ENCODE measurements at places on chromosomes 12 and 14.

GRCh38 chr14:103284574-103285467 is 49.2 kb upstream of the EIF5 start:
- no peak for DNase-seq

- peak; percentile 85 for DNase-seq
Observed at GRCh38 chr14:21071225-21072030, 1.3 kb downstream of the ARHGEF40 start.

GRCh38 chr12:77835969-77836368 is 5.3 kb downstream of the NAV3 start:
- DNase-seq = no peak

DNA sequence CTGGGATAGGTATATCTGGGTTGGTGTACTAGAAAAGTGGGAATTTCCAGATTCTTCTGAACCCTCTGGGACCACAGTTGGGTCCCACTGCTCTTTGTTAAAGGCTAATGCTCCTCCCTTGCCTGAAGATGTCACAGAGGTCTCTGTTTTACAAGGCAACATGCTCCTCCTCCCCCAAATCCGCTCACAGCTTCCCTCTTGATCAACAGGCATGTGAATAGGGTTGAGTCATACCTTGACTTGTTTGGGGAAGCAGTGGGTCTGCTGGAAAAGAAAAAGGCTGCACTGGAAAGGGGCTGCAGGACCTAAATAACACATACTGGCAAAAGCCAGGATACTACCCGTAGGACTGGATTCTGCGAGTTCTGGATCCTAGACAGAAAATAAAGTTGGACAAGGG is 165.4 kb upstream of the TMEM260 start:
- no peak for DNase-seq

- DNase-seq = no peak
Observed at GRCh38 chr14:90458536-90458935, 61.7 kb downstream of the CALM1 start.

- no peak for DNase-seq
Observed at GRCh38 chr12:83461336-83461935, 774.7 kb downstream of the TMTC2 start.

DNA sequence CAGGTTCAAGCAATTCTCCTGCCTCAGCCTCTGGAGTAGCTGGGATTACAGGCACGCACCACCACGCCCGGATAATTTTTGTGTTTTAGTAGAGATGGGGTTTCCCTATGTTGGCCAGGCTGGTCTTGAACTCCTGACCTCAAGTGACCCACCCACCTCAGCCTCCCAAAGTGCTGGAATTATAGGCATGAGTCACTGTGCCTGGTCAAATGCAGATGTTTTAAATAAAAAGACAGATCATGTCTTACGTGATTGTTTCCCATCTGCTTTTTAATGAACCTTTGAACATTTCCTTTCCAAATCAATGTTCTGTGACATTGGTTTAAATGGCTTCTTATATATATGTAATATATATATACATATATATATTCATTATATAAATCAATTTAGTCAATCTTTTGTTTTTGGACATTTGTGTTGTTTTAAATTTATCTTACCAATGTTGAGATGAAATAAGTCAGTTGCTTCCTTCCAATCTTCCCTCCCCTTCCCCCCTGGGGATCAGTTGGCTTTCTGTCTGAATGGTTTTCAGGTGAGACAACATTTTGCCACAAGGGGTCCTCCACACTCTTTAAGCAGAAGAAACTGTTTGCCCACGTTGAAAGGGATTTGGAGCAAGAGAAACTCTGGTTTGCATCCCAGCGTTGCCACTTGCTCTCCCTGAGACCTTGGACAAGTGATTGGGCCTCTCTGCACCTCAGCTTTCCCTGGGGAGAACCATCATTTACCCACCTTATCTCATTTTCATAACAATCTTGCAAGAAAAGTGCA is 47.6 kb upstream of the RBM19 start:
- peak; percentile 34 for DNase-seq

DNA sequence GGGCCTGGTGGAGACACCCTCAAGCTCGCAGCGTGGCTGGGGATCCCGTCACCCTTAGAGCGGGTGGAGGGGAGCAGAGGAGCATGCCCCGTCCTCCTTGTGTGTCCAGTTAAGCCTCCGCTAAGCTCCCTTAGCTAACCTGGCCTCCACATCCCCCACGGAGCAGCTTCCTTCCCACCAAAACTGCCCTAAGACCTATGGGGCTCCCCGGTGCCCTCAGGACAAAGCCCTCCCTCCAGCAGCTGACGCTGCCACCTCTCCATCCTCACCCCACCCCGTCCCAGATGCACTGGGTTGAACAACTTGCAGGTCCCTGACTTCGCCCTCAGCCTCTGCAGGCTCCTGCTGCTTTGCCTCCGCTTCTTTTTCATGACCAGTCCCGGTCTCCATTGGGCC is 4.0 kb downstream of the AHNAK2 start:
- no peak for DNase-seq

DNA sequence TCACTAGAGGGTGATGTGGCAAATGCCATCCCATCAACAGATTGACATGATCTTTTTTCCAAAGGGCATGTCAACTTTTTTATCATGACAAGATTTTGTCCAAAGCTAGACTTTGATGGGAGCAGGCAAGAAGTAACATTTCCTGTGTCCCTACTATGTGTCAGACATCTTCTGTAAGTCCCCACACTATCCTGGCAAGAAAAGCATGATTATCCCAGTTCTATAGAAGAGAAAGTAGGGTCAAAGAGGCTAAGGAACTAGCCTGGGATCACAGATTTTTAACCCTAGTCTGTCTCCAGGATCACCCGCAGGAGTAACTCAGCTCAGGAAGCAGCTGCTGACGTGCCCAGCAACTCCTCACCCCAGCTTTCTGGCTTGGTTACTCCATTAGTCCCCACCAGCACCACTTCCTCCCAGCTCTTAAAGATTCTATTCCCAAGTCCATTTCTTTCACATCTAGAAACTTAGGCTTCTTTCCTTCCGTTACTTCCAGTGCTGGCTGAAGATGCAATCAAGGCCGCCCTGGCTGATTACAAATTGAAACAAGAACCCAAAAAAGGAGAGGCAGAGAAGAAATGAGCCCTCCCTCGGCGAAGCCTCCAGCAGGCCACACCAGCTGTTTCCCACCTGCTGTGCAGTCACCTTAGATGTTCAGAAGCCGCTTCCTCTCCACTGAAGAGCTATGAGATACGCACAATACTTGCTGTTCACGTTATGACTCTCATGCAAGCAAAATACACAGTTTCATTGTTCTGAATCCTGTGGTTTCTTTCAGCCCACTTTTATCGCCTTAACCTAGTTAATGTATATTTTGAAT is 6.2 kb downstream of the ISCU start:
- DNase-seq = no peak

DNA sequence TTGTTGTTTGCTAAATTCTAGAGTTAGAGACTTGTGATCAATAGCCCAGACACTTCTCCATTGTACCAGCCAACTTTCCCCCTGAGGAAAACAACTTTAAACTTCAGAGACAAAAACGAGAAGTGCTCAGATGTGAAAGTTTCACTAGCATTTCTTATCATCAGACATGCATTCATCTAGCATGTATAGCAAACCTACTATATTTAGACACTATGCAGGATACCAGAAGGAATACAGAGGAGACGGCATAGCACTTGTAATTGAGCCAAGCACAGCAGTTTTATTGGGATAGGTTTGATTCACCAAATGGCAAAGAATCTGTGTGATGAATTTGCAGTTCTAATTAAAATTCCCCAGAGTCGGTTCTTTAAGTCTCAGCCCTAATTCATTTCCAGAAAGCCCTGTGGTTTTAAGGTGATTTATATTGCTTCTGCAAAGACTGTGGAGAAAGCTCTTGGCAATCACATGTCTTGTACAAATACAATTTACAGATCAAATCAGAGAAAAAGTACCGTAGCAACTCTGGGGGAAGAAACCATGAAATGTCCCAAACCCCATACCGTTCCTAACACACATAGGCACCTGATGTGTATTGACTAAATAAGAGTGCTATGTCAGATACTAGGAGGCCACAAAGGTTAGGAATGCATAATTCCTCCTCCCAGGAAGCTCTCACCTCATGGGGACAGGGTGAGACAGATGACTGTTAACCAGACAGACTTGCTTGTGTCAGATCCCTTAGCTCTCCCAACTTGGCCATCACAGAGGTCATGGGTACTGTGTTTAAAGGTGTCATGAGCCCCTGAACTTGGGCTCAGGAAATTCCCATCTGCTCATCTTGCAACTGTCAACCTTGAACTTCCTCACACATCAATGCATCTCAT is 69.6 kb upstream of the KRAS start:
- no peak for DNase-seq

- no peak for DNase-seq
Observed at GRCh38 chr12:23356927-23357708, 592.4 kb downstream of the SOX5 start.

- no peak for DNase-seq
Observed at GRCh38 chr12:92324849-92325500, 179.3 kb upstream of the BTG1 start.

GRCh38 chr12:79841248-79841877 is 93.5 kb downstream of the PPP1R12A start:
- no peak for DNase-seq

DNA sequence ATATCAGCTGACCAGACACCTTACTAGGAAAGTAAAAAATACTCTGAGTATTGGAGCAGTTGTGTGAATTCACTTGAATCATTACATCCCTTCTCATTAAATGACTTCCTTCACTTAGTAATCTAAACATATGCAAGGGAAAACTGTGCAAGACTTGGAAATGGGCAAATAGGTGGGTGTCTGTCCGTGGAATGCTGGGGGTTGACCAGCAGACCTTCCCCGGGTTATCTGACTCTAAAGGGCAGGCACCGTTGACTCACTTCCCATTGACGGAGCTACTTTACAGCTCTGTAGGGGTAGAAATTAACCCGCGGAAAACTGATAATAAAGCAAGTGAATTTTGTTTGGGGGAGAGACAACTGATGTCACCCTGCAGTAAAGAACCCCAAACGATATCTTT is 199.3 kb downstream of the TTC7B start:
- no peak for DNase-seq

GRCh38 chr14:73567358-73567757 is 1.7 kb upstream of the ACOT2 start:
- no peak for DNase-seq

DNA sequence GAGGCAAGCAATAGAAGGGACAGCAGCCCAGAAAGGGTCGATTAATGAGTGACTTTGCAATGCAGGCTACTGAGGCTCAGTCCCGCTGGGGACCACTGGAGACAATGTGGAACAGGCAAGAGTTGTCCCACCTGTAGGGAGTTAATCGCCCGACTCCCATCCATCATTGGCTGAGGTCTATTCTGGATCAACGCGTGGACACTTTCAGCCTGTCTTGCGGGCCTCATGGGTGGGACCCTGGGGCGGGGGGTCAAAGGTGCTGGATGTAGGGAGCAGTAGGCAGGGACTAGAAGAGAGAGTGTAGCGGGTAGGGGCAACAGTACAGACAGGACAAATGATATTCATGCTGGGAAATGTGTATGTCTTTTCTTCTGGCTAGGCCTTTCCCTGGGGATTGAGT is 6.1 kb downstream of the IFI27L2 start:
- no peak for DNase-seq

DNA sequence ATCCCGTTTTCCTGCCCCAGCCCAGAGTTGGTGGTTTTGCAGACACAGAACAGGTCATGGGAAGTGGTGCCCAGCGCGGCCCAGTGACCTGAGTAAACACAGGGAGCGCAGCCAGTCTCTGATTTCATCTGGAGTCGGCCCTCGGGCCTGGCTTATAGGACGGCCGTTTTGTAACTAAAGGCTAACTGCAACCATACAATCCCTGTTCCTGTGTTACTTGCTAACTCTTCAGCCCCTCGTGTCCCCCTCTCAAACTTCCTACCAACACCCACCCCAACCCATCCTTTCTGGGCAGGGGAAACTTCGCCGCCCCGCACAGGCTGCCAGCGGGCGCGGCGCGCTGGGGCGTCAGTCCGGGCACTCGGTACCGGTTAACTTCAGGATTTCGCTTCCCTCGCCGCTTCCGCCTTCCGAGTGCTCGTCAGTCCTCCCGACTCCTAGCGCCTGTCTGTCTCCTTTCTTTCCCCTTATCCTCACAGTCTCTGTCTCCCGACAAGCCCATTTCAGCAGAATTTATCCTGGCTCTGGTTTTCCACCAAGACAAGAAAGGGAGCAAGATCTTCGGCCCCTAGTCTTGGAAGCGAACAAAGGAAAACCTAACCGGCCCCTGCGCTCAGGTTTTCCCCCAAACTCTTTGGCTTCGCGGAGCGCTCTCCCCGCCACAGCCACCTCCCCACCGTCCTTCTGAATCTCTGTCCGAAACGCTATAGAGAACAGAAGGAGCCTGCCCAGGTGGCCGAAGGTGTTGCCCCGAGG is 2.0 kb downstream of the SIX1 start:
- peak; percentile 68 for DNase-seq

DNA sequence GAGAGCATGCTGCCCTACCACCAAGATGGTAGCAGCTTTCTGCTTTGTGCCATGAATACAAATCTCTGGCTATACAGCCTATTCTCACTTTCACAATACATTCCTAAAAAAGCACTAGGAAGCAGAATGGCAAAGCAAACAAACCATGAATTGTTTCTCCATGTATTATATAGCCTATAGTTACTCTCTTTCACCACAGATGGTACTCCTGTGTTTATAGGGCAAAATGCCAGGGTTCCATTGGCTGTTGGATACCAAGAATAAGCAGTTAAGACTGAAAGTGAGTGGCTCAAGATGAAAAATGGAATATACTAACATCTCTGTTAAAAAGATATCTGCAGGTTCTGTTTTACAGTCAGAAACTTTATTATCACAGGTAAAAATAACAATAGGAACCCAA is 11.1 kb downstream of the ARF3 start:
- no peak for DNase-seq

- no peak for DNase-seq
Observed at GRCh38 chr14:103084021-103084919, at the start of gene LBHD2. Gene LBHD2, plus strand, starts transcription at chr14:103084210. Its CDS starts 1,803 bp downstream, at chr14:103086013.

GRCh38 chr14:93784878-93785277 is 3.4 kb downstream of the PRIMA1 start:
- no peak for DNase-seq

DNA sequence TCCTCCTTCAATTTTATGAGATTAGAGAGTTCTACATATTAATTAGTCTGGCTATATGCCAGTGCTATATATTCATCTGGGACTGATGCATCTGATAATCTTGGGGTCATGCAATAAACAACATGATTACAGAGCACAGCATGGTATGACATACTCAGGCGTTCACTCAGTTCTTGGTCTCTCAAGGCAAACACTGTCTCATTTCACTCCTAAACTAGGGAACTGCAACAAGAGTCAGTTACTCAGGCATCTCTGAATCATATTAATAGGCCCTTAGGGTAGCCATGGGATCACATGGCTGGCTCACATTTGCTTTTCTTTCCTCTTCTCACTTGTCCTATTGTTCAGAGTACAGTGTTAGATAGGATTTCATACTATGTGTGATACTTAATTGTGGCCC is 91.8 kb upstream of the TMEM260 start:
- no peak for DNase-seq

- no peak for DNase-seq
Observed at GRCh38 chr14:44613061-44613712, 106.1 kb upstream of the FSCB start.

DNA sequence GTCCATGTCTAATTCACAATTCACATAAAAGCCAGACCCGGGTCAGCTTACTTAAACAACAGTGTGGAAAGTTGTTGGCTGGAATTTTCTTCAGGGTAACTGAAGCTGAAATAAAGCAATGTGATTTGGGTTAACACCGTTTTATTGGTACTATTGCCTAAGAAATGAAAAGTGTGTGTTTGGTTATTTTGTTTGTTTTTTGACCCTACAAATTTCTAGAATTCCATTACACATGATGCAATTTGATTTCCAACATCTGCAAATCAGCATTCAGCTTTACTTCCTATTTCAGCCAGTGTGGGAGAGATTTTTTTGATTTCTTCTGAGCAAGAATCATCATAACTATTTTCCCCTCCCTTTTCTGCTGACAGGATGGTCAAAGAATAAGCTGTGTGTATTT is 45.7 kb upstream of the CLMN start:
- DNase-seq = no peak
